ENCODE measurements at places on chromosomes 5 and 9.

DNA sequence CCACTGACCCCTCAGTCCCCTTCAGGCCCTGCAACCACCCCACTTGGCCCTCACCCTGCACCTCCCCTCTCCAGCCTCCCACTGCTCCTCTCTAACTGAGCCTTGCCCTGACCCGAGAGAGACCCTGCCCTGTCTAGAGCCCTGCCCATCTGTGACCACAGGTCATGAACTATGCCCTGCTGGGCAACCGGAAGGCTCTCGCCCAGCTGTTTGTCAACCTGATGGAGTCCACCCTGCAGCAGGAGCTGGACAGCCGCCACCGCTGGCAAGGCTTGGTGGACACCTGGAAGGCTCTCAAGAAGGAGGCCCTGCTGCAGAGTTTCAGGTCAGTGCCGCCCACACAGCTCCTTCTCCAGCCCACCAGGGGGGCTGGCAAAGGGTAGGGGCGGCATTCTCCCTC lies 9.4 kb downstream of the CCDC180 start:
- no peak for DNase-seq

- no peak for DNase-seq
These were observed 1.3 kb downstream of the DNAI1 start for GRCh38 chr9:34459941-34460340.

GRCh38 chr5:148739023-148739422 lies 84.7 kb upstream of the HTR4 start:
- no peak for DNase-seq

GRCh38 chr9:129587487-129588262 lies 33.2 kb downstream of the C9orf50 start:
- no peak for DNase-seq

- DNase-seq, result no peak
These were observed 14.5 kb upstream of the LPCAT1 start for GRCh38 chr5:1538276-1538675.

DNA sequence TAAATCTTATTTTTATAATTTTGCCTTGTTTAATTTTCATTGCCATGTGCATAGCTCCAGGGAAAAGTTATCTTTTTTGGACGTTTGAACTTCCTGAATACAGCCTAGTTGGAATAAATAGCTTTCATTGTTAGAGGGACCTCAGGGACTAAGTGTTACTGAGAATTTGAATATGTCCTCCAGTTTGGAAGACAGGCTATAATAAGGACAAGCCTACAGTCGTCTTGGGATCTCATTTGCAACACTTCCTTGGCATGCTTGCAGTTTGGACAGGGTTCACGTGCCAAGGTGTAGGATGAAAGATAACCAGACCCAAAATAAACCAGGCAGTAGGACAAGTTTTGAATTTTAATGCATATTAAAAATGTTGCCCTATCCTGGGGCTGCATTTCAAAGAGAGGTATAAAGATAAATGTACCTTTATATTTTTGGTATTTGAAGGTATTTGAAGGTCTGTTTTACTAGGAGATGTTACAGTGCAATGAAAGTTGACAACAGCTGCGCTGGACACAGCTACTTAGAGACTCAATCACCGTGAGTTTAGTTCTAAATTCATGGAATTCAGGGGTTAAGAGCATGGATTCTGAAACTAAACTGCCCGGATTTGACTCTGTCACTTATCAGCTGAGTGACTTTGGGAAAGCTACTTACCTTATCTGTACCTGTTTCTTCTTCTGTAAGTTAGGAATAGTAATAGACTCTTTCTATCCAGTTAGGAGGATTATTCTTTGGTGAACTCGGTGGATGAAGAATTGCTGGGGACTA lies 134.1 kb downstream of the ACTBL2 start:
- no peak for DNase-seq

DNA sequence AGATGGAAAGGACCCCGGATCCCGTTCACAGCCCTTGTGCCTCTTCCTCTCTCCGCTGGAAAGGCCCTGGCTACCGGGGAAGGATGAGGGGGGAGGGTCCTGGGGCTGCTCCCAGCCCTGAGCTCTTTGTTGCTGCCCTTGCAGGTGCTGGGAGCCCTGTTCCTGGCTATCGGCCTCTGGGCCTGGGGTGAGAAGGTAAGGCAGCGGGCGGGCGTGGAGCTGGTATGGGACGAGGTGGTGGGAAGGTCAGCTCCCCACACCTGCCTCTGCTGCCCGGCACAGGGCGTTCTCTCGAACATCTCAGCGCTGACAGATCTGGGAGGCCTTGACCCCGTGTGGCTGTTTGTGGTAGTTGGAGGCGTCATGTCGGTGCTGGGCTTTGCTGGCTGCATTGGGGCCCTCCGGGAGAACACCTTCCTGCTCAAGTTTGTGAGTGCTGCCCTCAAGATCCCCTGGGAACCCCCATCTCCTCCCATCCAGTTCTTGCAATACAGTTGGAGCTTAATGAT lies 4.2 kb downstream of the TSPAN17 start:
- no peak for DNase-seq

- DNase-seq, result no peak
These were observed 534.3 kb upstream of the RORB start for GRCh38 chr9:73962792-73963191.

DNA sequence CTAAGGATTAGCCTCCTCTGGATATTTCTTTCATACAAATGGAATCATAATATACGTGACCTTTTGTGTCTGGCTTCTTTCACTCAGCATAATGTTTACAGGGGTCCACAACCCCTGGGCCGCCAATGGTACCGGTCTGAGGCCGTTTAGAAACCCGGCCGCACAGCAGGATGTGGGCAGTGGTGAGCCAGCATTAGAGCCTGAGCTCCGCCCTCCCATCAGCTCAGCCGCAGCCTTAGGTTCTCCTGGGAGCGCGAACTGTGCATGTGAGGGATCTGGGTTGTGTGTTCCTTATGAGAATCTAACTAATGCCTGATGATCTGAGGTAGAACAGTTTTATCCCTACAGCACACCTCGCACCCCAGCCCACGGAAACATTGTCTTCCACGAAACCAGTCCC lies 229.7 kb downstream of the ICE1 start:
- DNase-seq, result no peak

GRCh38 chr5:58456486-58456885 lies 3.4 kb downstream of the PLK2 start:
- no peak for DNase-seq

DNA sequence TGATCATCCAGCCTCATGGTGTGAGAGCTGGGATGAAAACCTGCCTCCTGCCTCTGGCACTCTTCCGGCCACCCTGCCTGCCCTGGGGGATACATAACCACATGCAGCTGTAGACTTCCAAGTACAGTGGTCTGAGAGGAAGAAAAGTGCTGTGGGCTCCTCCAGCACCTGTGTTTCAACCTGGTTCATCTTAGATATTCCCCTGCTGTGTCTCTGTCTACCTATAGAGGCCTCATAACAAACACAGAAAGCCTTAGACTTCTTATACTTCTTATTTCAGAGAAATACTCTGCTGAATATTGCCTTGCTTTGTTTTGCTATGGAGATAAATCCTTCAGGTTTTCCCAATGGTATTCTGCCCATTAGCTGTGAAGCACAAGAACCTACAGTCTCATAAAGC lies 19.6 kb upstream of the TNFAIP8 start:
- no peak for DNase-seq

- DNase-seq, result no peak
These were observed 34.2 kb downstream of the JADE2 start for GRCh38 chr5:134559672-134560071.

- peak; percentile 86 for DNase-seq
These were observed 72.6 kb downstream of the PIK3R1 start for GRCh38 chr5:68287976-68288706.

- no peak for DNase-seq
These were observed 22.6 kb upstream of the LMX1B start for GRCh38 chr9:126591083-126591482.

DNA sequence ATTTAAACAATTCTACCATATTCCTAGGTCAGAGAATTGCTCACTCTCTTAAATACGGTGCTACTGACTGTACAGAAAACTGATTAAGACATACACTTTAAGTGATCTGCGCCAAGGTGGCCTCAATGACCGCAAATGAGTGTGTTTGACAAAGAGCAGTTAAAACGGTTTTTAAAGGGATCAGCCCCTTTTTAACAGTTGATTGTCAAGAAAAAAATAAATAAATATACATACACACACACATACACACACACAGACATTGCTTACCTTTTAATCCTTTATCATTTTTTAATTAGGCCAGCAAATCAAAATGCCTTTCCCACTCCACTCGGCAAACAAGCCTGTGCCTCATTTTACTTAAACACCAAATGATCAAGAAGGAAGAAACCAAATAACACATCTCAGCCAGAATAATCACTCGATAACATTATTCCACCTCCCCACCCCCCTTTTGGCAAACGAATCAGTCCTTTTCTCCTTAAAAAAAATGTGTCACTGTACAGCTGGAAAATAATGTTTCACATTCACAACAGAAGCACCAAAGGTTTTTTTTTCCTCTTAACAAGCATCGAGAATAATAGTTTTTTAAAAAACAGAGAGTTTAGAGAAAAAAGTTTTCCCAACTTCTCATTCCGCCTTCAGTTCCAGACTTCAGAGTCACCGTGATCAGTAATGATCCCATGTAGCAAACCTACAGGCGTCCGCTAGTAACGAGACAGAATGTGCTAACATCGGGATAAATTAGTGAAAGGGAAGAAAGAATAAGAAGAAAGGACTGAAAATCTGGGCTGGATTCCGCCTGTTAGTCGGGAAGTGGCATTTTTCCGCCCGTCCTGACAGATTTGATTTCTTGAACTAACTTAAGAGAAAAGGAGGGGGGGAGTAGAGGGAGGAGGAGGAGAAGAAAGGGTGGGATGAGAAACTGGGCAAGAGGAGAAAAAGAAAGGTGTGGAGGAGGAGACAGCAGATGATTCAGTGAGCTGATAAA lies at the start of gene ZNF608:
TSS of gene ZNF608 (minus strand) at position 712 of the 988 bp plus-strand sequence. CDS start 1,650 bp downstream, outside the sequence.
- DNase-seq, result peak; percentile 85

- no peak for DNase-seq
These were observed 20.0 kb downstream of the PTPN3 start for GRCh38 chr9:109478051-109478563.

DNA sequence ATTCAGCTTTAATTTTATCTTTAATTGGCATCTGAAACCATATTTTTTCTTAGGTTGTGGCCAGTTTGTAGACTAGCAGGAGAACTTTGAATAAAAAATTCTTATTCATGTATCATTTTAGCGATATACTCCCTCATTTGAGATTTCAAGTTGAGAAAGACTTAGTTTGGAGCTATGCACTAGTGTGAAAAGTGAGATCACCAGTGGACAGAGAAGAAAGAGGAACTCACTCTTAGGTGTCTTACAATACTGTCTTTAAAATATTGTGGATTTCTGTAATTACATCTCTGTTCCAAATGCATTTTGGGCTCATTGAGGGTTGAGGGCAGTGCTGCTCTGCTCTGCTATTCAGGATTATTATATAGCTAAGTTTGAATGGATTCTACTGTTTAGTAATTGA lies 54.7 kb downstream of the NAA35 start:
- DNase-seq, result no peak

GRCh38 chr9:3887786-3888496 lies 362.1 kb upstream of the RFX3 start:
- DNase-seq, result no peak

GRCh38 chr5:109328626-109329025 lies 81.1 kb downstream of the PJA2 start:
- DNase-seq, result no peak

DNA sequence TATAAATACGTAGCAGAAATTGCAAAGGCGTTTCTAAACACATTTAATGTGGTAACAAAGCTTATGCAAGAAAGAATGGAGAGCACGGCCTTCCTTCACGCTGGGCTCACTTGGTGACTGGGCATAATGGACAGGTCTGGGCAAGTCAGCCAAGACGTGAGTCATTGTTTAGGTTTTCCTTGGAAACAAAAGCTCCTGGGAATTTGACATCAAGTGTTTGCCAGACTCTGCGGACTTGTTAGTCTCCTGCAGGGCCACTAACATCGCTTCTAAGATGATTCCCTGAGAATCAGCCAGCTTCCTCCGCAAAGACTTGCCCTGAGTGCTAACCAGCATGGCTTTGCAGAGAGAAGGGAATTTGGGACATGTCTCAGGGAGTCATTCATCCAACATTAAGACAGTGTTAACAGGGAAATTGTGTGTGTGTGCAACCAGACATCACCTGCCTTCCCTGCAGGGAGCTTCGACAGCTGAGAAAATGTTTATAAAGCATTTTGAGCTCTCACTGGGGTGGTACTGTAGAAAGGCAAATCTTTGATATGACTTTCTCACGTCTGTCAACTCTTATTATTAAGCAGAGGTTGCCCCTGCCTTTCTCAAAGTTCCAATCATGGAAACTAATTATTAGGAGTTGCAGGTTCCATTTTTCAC lies 182.5 kb downstream of the NTRK2 start:
- DNase-seq, result no peak
